HS-5 (cell line): ENCODE measurements at places on chromosomes 7 and 10.
A peak's percentile ranks its signal among the peaks of the same experiment; 100 is the strongest.

DNA sequence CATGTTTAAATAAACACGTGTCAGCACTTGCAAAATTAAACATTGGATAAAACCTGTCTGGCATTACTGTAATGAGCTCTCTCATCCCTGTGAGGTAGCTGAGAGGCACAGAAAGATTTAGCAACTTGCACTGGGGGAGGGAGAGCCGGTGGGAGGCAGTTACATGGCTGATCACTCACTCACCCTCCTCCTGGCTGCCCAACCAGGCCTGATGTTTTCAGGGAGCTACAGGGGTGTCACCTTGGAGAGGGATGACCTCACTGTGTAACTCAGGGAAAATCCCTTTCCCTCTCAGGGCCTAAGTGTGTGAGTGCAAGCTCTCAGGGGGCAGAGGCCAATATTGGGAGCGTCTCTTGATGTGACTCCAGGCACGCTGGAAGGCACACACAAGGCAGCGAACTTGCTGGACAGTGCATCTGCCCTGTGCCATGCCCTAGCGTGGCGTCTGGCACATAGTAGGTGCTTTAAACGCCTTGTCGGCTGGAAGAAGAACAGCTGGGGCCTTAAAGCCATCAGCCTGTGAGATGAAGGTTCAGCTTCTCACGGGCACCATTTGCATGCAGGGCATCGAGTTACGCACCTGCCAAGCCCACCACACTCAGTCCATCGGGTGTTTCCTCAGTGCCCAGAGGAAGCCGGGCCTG lies 51.1 kb downstream of the ELFN1 start:
- DNase-seq: peak; percentile 4

DNA sequence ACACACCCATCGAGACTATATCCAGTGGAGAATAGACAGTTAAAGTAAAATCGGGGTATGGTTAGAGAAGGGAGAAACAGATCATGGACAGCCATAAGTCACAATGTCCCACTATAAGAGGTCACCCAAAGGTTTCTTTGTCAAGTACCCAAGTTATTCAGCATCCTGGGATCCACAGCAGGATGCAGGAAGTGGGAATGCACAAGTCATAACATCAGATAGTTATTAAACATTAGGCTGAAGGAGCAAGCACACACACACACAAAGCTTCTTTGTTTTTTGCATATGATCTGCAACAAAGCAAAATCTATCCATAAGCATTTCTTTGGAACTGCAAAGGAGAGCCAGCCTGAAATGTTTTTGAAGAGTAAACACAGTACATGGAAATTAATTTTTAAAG lies 111.6 kb downstream of the NOC3L start:
- no peak for DNase-seq

GRCh38 chr10:26863351-26864076 lies 2.8 kb upstream of the ABI1 start:
- no peak for DNase-seq

- no peak for DNase-seq
Measured at GRCh38 chr10:110860576-110861241, 11.0 kb upstream of the PDCD4 start.

DNA sequence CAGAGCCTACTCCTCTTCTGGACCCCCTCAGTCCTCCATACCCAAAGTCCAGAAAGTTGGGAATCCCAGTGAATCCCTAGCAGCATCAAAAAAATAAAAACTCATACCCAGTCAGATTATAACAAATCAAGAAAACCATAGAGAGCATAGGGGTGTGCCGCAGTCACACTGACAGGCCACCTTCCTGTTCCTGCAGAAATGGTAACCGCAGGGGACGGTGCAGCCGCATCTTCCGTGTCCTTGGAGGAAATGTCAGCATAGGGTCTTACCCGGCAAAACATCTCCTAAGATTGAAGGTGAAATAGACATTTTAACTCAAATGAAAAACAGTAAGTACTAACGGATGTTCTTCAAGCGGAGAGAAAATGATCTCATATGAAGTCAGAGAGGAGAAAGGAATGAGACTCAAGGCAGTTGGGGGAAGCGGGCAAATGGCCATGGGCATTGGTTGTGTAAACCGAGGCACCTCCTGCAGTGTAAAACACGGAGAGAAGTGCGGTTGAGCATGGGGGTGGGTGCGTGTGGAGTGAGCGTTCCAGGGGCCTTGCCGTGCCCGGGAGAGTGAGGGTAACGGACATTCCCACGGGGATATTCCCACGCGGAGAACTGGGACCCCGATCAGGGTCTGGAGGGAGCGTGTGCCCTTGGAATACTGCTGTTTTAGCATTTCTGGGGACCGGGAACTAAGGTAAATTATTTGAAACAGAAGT lies 110.8 kb downstream of the NKX6-2 start:
- DNase-seq: no peak

GRCh38 chr10:6819301-6819700 lies 239.2 kb upstream of the PRKCQ start:
- no peak for DNase-seq

DNA sequence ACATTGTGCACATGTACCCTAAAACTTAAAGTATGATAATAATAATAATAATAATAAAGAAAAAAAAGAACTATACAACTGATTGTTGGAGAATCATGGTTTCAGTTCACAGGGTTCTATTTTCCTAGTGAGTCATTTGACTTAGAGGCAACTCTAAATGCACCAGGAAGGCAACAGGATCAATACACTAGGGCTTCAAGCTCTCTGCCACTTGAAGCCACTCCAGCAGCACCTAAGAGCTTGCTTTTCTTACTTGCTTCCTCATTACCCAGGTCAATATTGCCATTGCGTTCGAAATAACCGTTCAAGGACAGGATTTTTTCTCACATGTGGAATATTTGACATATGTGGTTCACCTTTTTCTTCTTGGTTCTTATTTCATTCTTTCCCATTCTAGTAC lies 189.7 kb downstream of the GRM3 start:
- DNase-seq: no peak

- no peak for DNase-seq
Measured at GRCh38 chr10:116765648-116766081, 23.3 kb upstream of the HSPA12A start.

- no peak for DNase-seq
Measured at GRCh38 chr10:21473135-21473534, 52.3 kb downstream of the SKIDA1 start.
